ENCODE measurements at places on chromosomes 7 and 10.

DNA sequence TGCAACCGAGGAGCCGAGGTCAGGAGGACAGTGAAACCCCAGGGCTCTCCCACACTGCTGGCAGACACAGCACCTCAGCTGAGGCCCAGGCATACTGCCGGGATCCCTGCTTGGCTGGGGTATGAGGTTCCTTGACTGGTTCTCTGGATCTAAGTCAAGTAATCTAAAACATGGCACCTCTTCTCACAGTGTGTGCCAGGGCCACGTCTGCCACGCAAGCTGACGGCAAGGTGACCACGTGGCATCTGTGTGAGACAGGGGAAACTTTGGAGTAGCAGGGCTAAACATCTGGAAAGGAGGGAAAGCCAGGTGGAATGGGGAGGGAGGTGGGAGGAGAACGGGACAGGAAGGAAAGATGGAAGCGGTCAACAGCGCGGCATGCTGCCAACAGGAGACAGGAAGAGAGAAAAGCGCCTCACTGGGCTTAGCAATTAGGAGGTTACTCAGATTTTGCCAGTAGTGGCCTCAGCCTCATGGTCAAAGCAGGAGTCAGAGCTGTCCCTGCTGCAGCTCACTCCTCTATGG, 103.7 kb downstream of the CXCL12 start:
- no peak for DNase-seq

- DNase-seq = no peak
Observed at GRCh38 chr10:60446070-60446833, 56.6 kb upstream of the ANK3 start.

GRCh38 chr7:47432671-47433563, 149.0 kb downstream of the TNS3 start:
- no peak for DNase-seq

GRCh38 chr10:118708571-118708970, 46.2 kb downstream of the CACUL1 start:
- no peak for DNase-seq

DNA sequence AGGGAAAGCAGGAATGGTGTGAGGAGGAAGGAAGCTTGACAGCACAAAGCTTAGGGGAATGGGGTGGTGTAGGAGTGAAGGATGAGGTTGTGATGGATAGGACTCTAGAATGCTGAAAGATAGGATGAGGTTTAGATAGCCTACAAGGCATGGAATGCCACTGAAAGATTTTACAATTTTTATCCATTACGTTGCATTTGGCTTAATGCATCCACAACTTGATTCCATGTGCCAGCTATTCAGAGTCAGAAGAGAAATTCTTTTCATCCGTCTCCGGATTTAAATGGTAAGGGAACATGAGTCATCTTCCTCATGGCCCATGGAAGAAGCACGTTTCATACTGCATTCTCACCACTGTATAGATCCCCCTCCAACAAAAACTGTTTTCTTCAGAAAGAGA, 212.4 kb upstream of the BMPER start:
- DNase-seq = no peak

- DNase-seq = no peak
Observed at GRCh38 chr10:131774681-131775085, 126.1 kb upstream of the PPP2R2D start.

DNA sequence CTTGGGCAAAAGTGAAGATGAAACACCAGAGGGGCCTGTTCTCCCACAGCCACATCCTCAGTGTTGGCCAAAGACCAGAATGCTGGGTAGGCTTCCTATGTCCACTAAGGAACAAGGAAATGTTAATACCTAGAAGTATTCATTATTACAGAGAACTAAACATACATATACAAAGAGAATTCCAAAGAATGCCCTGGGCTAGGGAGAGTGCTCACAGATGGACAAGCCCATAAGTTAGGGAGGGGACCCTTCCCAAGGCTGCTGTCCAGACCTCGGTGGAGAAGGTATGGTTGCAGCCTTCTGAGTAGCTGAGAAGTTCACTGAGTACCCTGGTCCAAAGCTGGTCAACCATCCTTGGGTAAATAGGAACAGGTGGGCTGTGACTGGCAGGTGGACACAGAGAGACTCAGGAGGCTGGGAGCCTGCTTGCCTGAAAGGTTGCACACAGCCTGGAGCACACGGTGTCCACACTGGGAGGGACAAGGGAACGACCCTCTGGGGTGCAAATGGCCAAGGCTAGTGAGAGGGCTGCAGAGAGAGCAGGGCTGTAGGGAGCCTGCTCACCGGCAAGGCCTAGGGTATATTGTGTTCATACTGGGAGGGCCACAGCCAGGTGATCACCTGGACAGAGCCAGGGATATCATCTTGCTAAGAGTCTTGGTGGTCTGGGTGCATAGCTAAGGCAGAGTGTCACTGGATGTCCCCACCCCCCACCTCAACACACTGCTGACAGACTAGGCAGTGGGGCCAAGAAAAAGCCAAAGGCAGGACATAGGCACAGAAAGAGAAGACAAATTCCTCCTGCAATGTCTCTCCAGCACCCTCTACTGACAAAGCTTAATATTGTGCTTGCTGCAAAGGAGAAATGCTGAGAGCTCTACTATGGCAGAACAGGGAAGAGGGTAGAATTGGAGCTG, 40.3 kb downstream of the CPVL start:
- no peak for DNase-seq

Data from stimulated activated CD4-positive, alpha-beta T cell treated with anti-CD3 and anti-CD28 coated beads, Interleukin-12 subunit alpha, Interleukin-12 subunit beta, amount 100 ng/mL, for 24 hours (primary cell).